Right ventricle myocardium inferior (tissue), 1 donor: ENCODE measurements at places on chromosomes 16 and 17. TPM values are rescaled to one million over a fixed set of nuclear protein-coding genes. Genes with fewer than 3 reads are reported as not detected.

Gene KRTAP17-1
- total RNA-seq = not detected

Gene AANAT
- not detected for total RNA-seq

DNA sequence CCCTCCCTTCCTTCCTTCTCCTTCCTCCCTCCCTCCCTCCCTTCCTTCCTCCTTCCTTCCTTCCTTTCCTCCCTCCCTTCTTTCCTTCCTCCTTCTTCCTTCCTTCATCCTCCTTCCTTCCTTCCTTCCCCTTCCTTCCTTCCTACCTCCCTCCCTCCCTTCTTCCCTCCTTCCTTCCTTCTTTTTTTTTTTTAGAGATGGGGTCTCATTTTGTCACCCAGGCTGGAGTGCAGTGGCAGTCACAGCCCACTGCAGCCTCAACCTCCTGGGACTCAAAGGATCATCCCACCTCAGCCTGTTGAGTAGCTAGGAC is 44.6 kb downstream of the COX4I1 start:
- DNase-seq = no peak

DNA sequence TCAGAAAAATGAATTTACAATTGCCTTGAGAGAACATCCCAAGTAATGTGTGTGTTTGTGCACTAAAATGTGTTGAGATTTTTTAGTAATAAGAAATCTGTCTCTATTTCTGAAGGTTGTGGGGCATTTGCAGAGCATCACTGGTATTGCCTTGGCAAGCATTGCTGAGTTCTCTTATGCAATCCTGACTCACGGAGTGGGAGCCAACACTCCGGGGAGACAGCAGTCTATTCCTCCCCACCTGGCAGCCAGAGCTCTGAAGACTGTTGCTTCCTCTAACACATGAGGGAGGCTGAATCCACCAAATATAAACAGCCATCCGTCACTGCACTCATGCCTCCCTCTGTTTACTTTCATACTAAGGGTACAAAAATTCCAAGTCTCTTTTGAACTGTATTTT is 10.6 kb downstream of the CNTD1 start:
- DNase-seq = no peak

GRCh38 chr17:42185621-42185930 is 324 bp upstream of the HCRT start:
- no peak for DNase-seq

DNA sequence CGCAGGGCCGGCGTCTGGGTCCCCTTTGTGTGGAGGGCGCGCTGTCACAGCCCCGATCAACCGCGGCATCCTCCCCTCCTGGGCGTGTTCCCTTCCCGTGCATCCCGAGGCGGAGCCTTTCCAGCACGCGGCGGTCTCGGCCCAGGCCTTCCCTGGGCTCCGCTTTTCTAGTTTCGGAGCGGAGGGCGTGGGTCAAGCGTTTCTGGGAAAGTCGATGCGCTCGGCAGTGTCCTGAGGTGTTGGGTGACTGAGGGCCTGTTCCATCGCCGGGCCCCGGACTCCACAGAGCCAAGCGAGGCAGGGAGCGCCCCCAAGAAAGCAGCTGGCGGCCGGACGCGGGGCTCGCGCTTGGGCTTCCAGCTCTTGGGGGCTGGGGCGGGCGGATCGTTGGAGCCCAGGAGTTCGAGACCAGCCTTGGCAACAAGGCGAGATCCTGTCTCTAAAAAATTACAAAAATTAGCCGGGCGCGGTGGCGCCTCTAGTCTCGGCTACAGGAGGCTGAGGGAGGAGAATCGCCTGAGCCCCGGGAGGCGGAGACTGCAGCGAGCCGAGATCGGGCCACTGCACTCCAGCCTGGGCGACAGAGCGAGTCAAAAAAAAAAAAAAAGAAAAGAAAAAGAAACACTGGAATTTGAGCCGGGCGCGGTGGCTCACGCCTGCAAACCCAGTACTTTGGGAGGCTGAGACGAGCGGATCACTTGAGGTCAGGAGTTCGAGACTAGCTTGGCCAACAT is 806 bp downstream of the IFT140 start:
- DNase-seq = no peak

DNA sequence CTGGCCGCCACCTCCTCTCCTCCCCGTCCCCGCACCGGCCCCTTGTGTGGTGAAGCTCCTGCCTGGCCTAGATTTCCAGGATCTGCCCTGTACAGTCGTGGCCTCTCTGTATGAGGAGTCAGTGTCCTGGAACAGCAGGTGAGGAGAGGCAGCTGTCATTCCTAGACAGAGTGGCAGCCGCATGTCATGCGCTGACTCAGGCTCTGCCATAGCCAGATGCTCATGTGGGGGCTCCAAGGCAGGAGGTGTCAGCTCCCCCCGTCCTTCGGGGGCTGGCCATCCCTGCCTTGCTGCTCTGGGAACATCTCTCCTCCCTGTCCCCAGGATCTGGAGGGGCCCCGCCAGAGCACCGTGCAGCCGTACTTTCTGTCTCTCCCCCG is 60.4 kb downstream of the BAIAP2 start:
- DNase-seq = no peak

- DNase-seq = peak; percentile 86
These were observed 592 bp downstream of the ALDOA start for GRCh38 chr16:30065943-30066760.

Gene CPHXL2
- total RNA-seq = not detected

Gene PROCA1
- 0.73 TPM for total RNA-seq

- DNase-seq = no peak
These were observed 46.7 kb upstream of the LHX1 start for GRCh38 chr17:36890398-36891168.

GRCh38 chr16:15874745-15875314 is 13.6 kb downstream of the CEP20 start:
- no peak for DNase-seq

DNA sequence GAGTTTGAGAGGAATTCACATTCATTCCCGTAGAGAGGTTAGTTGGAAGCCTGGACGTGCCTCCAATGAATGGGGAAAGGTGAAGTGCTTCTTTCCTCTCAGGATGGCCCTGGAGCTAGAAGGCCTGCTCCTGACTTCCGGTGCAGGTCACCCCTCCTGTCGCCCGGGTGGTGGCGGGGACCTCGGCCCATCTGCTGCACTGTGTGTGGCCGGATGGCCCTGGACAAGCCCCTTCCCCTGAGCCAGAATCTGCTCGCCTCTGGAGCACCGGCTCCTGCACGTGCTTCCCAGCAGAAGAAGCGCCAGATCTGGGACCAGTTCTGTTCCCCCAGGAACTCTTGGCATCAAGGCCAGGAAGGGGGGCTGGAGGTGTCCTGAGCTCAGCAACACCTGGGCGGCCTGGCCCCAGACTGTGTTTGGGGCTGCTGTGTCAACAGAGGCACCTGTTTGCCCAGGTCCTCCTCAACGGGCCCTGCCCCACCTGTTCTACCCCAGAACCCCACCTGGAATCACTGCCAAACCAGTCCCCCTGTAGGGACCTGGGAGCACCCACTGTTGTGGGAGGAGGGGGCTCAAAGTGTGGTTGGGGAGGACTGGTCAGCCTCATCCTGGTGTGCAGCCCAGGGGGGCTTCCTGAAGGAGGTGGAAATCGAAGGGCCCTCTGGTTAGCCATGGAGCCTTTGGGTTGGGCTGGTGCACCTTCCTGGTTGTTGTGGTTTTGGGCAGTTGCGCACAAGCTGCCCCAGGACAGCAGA is 5.1 kb upstream of the PERCC1 start:
- no peak for DNase-seq

- DNase-seq = no peak
These were observed 4.0 kb downstream of the PERCC1 start for GRCh38 chr16:1434644-1435592.

Gene CMTM2
- total RNA-seq = 0.35 TPM

DNA sequence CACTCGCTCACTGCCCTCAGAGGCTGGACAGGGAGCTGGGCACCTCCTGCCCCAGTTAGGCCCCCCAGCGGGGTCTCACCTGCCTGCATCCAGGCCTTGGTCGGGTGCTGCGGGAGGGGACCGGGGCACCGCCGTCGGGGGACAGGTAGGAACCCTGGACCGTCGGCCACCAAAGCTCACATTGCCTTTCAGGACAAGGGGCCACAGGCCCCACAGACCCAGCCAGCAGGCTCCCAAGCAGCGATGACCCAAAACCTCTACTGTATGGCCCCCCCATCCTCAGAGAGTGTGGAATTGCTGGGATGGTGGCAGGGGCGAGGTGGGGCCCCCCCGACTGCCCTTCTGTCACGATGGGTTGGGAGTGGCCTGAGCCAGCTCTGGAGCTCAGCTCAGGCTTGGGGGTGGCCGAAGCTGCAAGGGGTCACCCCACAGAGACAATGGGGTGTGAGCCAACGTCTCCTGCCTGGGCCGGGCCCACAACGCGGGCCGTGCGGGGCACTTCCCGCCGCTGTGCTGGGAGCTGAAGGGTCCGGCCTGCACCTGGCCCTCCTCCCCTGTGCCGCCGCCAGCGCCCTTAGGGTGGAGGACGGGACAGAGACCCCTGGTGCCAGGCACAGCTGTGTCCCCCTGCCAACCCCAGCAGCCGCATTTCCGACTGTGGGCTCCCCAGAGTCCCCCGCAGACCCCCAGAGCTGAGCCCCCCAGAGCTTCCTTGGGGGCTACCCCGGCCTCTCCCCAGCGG is 498 bp downstream of the IGFALS start:
- no peak for DNase-seq

DNA sequence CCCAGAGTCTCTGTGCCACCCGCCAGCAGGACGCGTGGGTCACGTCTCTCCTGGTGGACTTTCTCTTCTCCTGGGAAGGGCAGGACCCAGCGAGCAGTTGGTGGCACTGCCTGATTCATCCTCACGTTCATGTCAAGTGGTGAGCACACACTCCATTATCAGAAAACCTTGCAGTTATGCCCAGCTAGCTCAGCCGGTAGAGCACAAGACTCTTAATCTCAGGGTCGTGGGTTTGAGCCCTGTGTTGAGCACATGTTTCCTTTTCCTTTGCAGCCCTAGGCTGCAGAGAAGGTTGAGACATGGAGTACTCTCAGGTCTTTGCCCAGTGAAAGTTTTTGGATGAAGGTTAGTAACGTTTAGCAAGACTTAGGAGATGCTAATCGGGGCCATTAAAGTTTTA is 8.0 kb downstream of the OR1F1 start:
- DNase-seq = no peak

DNA sequence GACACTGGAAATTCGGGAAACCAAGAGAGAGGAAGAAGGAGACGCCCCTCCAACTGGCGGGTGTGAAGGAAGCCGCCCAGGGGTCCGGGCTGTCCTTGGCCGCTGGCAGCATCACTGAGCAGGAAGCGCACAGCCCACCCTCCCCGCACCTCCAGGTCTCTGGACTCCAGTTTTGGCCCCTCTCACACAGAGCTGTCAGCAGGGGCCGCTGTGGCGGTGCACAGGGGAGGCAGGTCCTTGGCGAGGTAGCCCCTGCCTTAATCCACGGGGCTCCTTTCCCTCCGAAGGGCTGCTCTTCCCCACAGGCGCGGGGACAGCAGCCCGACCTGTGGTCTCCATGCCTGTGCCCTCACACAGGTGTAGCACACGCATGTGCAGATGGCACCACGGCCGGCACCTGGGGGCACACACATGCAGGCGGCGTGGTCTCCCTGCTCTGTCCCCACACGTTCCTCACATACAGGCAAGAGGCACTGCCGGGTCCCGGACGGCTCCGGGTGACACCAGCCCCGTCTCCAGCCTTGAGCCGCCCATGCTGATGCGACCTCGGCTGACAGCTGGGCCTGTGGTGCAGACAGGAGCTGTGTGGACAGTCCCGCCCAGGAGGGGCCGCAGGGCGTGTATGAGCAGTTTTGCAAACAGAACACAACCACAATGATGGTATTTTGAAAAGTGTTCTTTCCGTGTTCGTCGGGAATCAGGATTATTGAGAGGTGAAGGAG is 26.6 kb upstream of the CHMP6 start:
- no peak for DNase-seq

Gene CIBAR2
- total RNA-seq = not detected

DNA sequence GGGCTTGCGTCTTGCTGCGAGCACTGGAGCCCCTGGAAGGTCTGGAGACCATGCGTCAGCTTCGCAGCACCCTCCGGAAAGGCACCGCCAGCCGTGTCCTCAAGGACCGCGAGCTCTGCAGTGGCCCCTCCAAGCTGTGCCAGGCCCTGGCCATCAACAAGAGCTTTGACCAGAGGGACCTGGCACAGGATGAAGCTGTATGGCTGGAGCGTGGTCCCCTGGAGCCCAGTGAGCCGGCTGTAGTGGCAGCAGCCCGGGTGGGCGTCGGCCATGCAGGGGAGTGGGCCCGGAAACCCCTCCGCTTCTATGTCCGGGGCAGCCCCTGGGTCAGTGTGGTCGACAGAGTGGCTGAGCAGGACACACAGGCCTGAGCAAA is 7.4 kb downstream of the MPG start:
- DNase-seq = peak; percentile 63

Gene WNT9B
- total RNA-seq = not detected

Gene TK1
- total RNA-seq = 5.2 TPM
